Mesothelial cell of epicardium (in vitro differentiated cells): ENCODE measurements at places on chromosomes 1 and 21. TPM values are rescaled to one million over a fixed set of nuclear protein-coding genes. Genes with fewer than 3 reads are reported as not detected.

DNA sequence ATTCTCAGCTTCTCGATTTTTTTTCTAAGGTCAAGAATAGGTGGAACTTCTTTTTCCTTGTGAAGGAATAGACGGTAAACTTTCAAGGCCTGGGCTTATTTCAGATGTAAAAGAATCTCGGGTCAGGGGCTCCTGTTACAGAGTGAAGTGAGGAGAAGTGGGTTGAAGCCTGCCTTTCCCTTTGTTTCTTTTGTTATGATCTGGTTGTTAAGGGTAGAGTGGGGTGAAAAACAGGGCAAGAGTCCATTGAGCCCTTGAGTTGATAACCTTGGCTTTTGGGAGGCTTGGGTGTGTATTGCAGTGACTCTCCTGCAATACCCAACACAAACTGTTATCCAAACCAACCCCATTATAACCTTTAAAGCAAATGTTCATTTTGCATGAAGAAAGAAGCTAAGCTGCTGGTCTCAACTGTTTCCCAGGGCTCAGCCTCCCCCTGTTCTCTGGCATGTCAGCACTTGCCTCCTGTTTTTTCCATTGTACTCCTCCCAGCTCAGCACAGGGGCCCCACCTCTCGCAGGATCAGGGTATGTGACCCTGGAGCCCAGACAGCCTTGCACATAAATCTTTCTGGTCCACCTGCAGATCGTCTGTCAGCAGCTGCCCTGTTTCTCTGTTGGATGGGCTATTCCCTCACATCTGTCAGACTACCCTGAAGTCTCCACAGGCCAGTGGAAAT, 102.4 kb downstream of the CACHD1 start:
- no peaks in the 10 kb centered on the region for H3K27me3 ChIP-seq
- peaks cover 1% of the 10 kb centered on the region for H3K36me3 ChIP-seq
- DNase-seq, result no peak
- peaks cover 74% of the 10 kb centered on the region for H3K4me1 ChIP-seq
- H3K27ac ChIP-seq, result peak overlapping the region; percentile 72

- H3K4me3 ChIP-seq, result no peak overlapping the region
- no peak for DNase-seq
- no peaks in the 10 kb centered on the region for H3K27me3 ChIP-seq
- H3K27ac ChIP-seq, result no peak overlapping the region
- H3K4me1 ChIP-seq, result no peaks in the 10 kb centered on the region
- no peaks in the 10 kb centered on the region for H3K36me3 ChIP-seq
Measured at GRCh38 chr1:143748906-143749305, 222.9 kb downstream of the FAM72C start.

DNA sequence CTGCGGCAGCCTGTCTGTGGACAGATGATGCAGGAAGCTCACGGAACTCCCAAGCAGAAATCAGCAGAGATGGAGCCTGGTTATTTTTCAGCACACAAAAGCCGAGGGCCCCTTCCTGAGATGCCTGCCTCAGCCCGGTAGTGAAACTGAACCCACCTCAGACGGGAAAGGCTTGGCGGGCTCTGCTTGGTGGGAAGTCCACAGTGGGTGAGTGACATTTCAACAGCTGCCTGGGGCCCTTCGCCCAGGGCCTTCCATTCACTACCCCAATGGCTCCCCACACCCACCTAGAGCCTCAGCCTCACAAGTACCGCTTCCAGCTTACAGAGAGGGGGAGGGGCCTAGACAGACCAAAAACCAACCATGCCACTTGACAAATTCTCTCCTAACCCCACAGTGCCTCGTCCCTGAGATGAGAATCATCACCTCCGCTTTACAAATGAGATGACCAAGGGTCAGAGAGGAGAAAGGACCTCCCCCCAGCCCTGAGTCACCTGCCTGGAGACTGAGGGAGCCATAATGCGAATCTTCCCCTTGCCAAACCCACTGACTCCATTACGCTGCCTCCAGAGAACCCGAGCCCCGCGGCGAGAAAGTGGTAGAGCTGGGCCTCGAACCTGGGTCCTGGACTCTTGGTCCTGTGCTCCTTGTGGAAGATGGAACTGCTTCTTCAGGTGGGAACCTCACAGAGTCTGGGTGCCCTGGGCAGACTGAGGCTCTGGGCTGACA, 3.4 kb upstream of the ECE1 start:
- H3K27ac ChIP-seq, result peak overlapping the region; percentile 64
- no peak for DNase-seq
- no peak overlapping the region for H3K4me3 ChIP-seq
- no peaks in the 10 kb centered on the region for H3K36me3 ChIP-seq
- H3K27me3 ChIP-seq, result no peaks in the 10 kb centered on the region

DNA sequence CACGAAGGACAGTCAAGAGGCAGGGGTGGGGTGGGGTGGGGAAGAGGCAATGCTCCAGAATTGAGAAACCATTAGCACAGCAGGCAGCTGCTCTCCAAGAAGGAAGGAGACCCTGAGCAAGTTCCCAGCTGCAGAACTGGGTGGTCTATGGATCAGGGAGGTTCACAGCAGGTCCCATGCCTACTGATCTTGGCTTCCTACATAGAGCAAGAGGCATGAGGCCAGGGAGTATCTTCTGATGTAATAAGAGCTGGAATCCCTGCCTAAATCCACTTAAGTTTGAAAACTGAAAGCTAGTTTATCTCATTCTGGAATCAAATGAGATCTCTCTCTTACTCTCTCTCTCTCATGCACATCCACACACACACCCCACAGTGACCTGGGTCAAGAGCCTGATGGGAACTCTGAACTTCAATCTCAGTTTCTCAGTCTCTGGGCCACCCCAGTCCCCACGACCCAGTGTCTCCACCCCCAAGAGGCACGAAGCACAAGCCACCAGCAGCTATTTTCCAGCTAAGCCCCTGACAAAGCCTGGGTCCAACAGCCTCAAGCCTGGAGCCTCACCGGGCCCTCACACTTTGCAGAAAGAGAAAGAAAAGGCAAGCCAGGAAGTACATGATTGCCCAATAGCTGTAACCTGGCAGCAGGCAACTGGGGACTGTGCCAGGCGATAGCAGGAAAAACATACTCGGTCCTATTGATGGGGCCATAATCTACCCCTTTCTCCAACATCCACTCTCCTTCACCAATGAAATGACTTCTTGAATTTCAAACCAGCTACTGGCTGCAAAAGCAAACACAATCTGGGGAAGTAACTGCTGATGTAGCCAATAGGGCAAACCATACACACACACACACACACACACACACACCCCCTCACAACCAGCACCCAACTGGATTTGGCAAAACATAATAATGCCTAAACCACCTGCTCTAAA, 2.2 kb downstream of the NUAK2 start:
- no peak for DNase-seq
- no peaks in the 10 kb centered on the region for H3K27me3 ChIP-seq
- no peaks in the 10 kb centered on the region for H3K36me3 ChIP-seq
- no peak overlapping the region for H3K27ac ChIP-seq

- no peak for DNase-seq
- H3K36me3 ChIP-seq, result no peaks in the 10 kb centered on the region
- no peaks in the 10 kb centered on the region for H3K27me3 ChIP-seq
- no peak overlapping the region for H3K27ac ChIP-seq
Measured at GRCh38 chr21:38166173-38166535, 90.6 kb upstream of the KCNJ15 start.

DNA sequence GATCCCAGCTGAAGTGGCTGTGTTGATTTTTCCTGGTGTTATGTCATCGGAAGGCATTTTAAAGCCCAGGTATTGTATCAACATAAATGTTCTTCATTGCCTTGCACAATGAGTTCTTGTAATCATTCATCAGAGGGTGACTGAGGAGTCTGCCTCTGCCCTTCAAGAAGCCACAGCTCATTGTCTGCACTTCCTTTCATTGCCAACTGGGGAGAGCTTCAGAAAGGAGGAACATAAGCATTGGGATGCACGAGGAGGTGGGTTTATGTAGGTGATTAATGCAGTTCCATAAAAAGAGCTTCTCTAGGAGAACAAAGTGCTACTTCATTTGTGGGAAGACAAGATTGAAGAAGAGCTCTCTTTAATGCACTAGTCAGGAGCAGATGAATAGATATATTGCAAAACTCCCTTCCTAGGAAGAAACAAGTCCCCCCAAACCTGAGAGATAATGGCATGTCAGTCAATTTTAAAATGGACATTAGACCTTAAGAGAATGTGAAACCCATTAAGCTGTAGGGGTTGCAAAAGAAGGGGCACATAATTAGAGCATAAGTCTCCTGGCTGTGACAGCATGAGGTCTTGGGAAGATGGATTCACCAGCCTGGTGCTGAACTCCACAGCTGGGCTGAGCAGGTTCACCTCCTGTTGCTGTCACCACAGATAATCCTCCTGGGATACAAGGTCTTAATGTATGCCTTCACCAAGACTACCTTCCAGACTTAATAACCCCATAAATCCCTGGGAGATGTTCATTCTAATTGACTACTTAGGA, 124.6 kb downstream of the BACH1 start:
- H3K4me3 ChIP-seq, result no peak overlapping the region
- no peak for DNase-seq
- peaks cover 18% of the 10 kb centered on the region for H3K4me1 ChIP-seq
- no peaks in the 10 kb centered on the region for H3K27me3 ChIP-seq
- no peak overlapping the region for H3K27ac ChIP-seq

DNA sequence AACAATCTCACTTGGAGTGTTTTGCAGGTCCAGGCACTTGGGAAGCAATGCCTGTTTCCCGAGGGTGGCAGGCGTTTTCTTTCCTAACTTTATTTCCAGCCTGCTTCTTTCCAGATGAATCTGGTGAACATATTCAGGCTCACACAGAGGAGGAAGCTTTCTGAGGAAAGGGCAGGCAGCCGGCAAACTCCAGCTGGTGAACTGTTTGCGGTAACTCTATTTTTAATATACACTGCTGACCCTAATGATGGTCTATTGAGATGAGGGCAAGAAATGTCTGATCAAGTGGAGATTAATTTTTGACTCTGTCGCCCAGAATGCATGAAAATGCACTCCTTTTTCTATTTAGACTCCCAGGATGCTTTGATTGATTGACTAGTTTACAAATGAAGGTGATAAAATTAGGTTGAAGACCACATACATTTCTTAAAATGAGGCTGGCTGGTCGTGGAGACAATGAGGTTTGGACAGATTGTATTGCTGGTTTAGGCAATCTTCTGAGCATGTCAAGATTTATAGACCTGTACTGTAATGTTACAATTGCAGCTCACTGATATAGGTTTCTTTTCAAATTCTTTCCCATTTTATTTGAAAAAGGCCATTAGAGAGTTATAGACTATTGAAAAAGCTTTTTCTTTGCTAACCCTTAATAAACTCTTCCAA, 153.8 kb downstream of the ATG4C start:
- peaks cover 1% of the 10 kb centered on the region for H3K4me1 ChIP-seq
- no peaks in the 10 kb centered on the region for H3K36me3 ChIP-seq
- no peak overlapping the region for H3K27ac ChIP-seq
- DNase-seq, result no peak

- H3K27ac ChIP-seq, result no peak overlapping the region
- no peak for DNase-seq
- peaks cover 32% of the 10 kb centered on the region for H3K27me3 ChIP-seq
- no peaks in the 10 kb centered on the region for H3K36me3 ChIP-seq
Measured at GRCh38 chr1:115336741-115337140, 1.3 kb downstream of the NGF start.

DNA sequence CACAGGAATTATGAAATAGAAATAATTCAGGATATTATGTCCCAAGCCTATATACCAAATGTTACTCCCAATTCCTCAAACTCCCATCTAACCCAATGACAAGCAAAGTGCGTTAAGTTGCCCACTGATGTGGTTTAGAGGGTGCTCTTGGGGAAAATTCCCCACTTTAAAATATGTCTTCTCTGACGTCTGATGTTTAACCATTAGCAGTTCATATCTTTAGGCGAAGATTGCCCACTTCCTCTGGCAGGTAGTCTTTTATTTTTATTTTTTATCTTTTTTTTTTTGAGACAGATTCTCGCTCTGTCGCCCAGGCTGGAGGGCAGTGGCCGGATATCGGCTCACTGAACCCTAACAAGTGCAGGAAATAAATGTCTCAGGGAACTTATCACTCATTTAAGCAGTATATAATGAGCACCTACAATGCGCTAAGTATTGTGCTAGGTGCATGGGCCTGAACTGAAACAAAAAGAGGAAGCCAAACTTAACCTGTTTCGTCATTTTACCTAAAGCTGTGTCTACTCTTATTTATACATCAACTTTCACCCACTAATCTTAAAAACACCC, 1.3 kb upstream of the LYST start:
- H3K4me1 ChIP-seq, result peaks cover 16% of the 10 kb centered on the region
- no peak for DNase-seq
- no peaks in the 10 kb centered on the region for H3K36me3 ChIP-seq
- H3K27ac ChIP-seq, result no peak overlapping the region
- H3K27me3 ChIP-seq, result peaks cover 32% of the 10 kb centered on the region

- H3K4me1 ChIP-seq, result no peaks in the 10 kb centered on the region
- H3K4me3 ChIP-seq, result no peak overlapping the region
- DNase-seq, result no peak
- H3K27me3 ChIP-seq, result no peaks in the 10 kb centered on the region
- H3K36me3 ChIP-seq, result peaks cover 40% of the 10 kb centered on the region
Measured at GRCh38 chr1:29323636-29324035, 87.3 kb downstream of the PTPRU start.

GRCh38 chr1:160171980-160172379, 18.4 kb upstream of the CASQ1 start:
- H3K4me3 ChIP-seq, result no peak overlapping the region
- peaks cover 5% of the 10 kb centered on the region for H3K27me3 ChIP-seq
- no peak for DNase-seq
- no peak overlapping the region for H3K27ac ChIP-seq

DNA sequence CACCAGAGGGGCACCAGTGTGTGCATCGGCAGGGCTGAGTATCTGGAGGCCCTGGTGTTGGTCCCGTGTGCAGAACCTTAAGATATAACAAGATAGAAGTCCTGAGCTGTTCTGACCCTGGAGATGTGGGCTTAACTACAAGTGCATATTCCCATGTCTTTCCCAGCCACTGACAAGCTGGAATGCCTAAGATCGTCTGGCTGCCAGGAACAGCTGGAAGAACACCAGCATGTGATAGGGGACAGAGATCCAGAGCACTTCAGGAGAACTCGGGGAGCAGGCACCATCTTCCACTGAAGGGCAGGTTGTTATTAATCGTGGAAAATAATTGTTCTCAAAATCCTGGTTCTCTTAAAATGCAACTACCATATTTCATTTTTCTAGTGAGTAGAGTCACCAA, 419.9 kb upstream of the RUNX1 start:
- no peak overlapping the region for H3K27ac ChIP-seq
- H3K4me1 ChIP-seq, result peaks cover 9% of the 10 kb centered on the region
- H3K4me3 ChIP-seq, result no peak overlapping the region
- H3K27me3 ChIP-seq, result no peaks in the 10 kb centered on the region
- no peaks in the 10 kb centered on the region for H3K36me3 ChIP-seq

GRCh38 chr1:61254634-61255357, 172.4 kb downstream of the NFIA start:
- peaks cover 50% of the 10 kb centered on the region for H3K4me1 ChIP-seq
- peak overlapping the region; percentile 39 for H3K4me3 ChIP-seq
- H3K27me3 ChIP-seq, result no peaks in the 10 kb centered on the region
- H3K36me3 ChIP-seq, result no peaks in the 10 kb centered on the region
- peak overlapping the region; percentile 85 for H3K27ac ChIP-seq

The PHC2 gene
- total RNA-seq, result 99.5 to 104 TPM (median 99.7 TPM) in 3 replicates

The INTS3 gene
- 117 to 120 TPM (median 117 TPM) in 3 replicates for total RNA-seq

The TTC34 gene
- total RNA-seq, result 3.5 to 3.6 TPM (median 3.5 TPM) in 3 replicates

The TNNT2 gene
- 32.6 to 37.1 TPM (median 37.1 TPM) in 3 replicates for total RNA-seq
